NCI-H187 (cell line): ENCODE measurements at places on chromosomes 5 and 9.

DNA sequence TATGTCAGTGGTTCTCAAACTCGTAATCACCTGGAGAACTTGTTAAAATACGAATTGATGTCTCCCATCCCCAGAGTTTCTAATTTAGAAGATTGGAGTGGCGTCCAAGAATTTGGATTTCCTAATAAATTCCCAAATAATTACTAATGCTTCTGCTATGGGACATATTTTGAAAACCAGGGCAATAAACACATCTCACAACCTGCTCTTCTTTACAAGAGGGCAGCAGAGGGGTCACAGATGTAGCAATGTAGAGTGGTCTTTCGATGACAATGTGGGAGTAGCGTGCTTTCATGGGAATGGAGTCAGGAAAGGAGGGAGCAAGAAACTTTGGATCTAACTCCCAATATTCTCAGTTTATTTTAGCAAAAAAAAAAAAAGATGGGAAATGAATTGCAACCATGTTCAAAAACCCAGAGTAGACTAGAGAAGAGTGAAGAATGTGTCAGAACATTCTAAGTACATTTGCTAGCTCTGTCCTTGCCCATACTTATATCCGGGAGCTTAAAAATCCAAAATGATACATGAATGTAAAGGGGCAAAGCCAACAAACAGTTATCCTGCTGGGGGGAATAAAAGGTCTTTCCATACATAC, 33.8 kb upstream of the ALDH1A1 start:
- no peak for DNase-seq

DNA sequence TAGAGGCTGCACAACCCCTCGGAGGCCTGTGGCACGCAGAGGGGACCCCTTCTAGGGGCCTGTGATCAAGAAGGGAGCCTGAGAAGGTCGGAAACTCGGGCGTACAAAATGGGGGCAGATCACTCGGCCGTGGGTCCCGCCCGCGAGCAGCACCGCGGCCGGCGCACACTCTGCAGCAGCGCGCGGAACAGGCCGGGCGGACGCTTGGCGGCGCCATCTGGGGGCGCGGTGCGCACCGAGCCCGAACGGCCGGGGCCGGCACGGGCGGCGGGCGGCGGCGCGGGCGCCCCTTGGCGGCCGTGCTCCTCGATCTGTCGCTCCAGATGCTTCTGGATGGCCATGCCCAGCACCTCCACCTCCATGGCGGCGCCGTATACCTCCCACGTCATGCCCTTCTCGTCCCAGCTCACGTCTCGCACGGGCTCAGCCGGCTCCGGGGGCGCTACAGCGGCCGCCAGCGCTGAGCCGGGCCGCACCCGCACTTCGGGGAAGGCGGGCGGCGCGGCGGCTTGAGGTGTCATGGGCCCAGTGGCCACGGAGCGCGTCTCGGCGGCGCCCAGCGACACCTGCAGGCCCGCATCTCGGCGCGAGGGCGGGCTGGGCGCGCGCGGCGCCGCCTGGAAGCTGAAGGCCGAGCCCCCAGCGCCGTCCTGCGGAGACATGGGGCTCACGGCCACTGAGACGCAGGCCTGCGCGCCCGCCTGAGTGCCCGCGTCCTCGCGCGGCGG, 13.1 kb downstream of the GPRIN1 start:
- DNase-seq: no peak

DNA sequence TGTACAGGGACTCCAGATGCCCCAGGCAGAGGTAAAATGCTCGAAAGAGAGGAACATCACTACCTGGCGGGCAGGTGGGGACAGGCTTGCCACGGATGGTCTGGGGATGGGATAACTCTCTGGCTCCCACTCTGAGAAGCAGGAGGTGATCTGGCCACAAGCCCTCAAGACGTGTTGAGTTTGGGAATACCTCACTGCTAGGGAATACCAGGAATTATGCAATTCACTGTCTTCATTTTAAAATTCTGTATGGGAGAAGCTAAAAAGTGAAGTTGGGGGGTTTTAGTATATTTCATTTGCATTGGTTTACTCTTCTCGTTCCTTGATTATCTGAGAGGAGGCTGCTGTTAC, 510.4 kb downstream of the CCDC171 start:
- DNase-seq: no peak

- DNase-seq: peak; percentile 67
These were observed 271.9 kb upstream of the ADAMTS16 start for GRCh38 chr5:4868140-4868735.

- DNase-seq: no peak
These were observed 67.1 kb upstream of the HSPB3 start for GRCh38 chr5:54388409-54388808.

GRCh38 chr9:124855944-124856765, 2.9 kb downstream of the WDR38 start:
- no peak for DNase-seq

DNA sequence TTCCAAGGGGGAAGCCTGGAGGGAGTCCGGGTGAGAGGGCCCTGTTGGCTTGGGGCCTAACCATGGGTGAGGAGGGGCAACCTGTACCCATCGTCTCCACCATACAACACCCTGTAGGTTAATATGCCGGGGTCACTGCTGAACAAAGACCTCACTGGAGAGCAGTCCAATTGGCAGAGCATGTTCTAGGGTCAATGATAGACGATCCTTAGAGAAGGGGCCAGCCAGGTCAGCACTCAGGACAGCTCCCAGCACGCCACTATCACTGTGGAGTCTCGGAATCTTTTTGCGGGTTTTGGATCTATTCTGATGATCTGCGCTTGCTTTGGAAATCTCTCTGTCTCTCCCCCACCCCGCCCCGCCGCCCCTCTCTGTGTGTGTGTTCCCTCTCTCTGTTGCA, 218.4 kb upstream of the MVB12B start:
- no peak for DNase-seq

GRCh38 chr5:660491-661030, 32.6 kb downstream of the TPPP start:
- no peak for DNase-seq

DNA sequence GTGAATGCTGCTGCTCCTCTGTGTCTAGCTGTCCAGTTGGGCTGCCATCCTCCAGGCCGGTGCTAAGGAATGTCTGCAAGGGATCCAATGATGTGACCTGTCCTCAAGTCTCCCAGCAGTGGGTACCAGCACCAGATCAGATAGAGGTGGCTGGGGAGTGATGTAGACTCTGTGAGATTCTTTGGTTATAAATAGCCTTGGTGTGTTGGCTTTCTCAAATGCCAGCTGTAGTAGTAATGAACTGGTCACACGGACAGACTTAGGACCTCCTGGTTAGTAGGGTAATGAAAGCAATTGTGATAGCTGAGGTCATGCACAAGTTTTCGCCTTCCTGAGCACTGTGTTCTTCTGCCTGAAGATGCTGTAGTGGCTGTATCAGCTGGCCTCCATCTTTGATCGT, 29.9 kb upstream of the RANBP6 start:
- DNase-seq: no peak

GRCh38 chr5:120848883-120849282, 384.8 kb downstream of the PRR16 start:
- no peak for DNase-seq

- no peak for DNase-seq
These were observed 75.6 kb downstream of the USP20 start for GRCh38 chr9:129910628-129911567.

GRCh38 chr5:178507151-178507932, 82.9 kb downstream of the COL23A1 start:
- no peak for DNase-seq

DNA sequence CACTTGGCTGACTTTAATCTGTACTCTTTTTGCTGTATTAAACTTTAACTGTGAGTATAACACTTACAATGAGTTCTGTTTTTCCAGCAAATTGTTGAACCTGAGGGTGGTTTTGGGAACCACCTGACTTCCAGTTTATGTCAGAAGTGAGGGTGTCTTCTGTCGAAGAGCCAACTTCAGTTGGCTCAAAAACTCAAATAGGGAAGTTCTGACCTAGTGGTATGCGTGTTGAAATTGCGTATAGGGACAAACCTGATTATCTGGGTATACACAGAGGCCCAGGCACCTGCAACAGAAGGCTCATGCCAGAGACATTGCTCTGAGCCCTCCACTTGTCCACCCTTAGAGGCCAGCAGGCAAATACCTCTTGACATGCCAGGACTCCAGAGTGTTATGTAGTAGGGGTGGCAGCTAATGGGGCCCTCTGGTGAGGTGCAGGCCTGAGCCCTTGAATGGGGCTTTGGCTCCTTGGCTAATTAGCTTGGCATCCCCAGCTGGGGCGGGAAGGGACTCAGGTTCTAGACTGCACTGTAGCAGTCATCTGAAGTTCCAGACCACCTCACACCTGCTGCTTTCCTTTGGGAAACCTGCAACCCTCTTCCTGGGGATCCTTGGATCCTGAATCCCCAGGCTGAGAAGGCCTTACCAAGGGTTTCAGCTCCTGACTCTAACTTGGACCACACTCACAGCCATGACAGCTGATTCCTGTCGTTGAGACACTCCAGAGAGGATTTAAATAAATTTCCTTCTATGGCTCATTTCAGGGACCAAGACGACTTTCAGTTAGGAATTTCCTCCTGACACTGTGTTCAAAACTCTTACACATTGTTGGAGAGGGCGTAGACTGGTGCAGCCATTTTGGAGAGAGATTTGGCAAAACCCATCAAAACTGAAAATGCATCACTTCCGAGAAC, 189.6 kb downstream of the HSPA4 start:
- DNase-seq: no peak

DNA sequence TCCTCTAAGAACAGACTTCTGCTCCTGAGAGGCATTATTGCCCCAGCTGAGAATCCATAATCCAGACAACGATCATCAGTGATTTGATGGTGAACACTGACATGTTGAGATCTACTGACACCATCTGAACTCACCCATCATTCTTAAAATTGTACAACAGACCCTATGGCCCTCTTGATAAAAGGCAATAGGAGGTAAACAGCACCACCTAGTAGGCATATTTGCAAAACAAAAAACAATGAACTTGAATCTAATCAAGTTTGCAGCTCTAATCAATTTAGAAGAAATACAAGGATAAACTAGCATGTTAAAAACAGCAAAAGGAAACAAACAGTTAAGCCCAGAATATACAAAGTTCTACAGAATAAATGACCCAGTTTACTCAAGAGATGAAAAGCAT, 89.6 kb downstream of the SFXN1 start:
- no peak for DNase-seq

DNA sequence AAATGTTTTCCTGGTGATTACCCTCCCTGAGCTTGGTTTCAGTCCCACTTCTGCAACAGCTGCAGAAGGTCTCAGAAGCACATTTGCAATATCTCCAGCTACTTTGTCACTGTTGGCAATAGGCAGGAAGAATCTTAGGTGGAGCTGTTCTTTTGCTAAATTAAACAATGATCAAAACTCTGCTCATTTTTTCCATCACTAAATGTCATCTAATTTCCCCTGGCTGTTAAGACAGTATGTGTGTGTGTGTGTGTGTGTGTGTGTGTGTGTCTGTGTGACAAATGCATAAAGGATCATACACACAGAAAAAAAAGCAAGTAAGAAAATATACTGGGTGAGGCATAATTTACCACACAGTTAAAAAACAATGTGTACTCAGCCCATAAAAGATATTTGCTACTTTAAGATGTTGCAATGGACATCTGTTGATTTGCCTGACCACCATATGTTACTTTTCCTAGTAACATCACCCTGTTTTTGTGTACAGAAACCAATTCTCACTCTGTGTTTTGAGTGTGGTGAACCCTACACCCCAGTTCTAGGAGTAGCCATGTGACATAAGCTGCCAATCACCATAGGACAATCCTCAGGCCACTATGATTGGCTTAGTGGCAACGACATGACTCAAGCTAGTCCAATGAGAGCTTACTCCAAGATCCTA, 572.6 kb upstream of the CLINT1 start:
- DNase-seq: no peak

GRCh38 chr5:98771382-98772109, 1.9 kb upstream of the RGMB start:
- peak; percentile 69 for DNase-seq

DNA sequence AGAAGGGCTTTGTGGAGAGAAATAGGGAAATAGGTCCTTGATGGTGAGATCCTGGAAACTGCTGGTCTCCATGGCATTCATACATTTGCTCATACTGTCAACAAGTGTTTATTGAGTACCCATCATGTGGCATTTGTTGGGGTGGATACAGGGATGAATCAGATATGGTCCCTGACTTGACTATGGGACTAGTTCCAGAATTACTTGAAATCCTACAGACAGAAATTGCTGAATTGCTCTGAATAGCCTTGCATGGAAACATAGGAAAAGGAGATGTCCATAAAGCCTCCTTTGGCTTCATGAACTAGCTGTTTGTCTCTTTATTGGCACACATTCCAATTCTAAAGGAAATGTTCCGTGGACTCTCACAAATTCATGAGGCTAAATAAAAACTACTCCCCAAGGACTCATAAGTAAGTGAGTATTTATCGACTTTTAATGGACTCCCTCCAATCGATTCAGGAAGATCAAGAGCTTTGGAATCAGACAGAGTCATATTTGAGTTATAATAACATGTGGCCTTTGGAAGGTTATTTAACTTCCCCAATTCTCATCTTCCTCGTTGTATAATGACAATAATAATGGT, 122.4 kb upstream of the C6 start:
- no peak for DNase-seq

DNA sequence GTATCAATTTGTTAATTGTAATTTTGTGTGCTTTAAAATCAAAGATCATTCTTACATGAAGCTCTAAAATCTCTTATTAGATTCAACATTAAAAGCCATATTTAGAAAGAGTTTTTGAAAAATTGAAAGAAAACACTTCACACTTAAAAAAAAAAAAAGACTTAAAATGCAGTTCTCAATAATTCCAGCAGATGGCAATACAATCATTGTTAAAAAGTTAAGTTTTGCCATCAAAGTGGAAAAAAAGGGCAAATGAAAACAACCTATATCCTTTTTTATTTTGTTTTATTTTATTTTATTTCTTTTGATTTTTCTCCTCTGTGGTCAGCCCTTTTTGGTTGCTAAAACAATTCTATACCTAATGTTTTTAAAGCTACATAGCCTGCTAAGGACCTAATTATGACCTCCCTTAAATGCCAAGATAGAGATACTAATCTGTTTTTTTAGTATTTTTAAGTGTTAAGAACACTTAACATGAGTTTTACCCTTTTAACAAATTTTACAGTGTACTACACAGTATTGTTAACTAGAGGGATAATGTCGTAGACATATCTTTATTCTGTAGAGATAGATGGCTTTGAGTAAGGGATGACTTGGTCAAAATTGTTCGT, 154.2 kb upstream of the DAB2 start:
- DNase-seq: no peak

DNA sequence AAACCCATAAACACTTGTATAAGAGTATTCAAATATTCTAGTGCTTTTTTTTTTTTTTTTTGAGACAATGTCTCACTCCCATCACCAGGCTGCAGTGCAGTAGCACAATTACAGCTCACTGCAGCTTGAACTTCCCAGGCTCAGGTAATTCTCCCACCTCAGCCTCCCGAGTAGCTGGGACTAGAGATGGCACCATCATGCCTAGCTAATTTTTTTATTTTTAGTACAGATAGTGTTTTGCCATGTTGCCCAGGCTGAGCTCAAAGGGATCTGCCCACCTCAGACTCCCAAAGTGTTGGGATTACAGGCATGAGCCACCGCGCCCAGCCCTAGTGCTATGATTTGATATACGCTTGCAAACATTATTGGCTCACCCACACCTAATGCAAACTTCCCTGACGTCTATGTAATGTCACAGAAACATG, 11.8 kb downstream of the IL6ST start:
- no peak for DNase-seq

- no peak for DNase-seq
These were observed 167.5 kb downstream of the HSPA4 start for GRCh38 chr5:133219296-133219695.

- DNase-seq: no peak
These were observed 412.1 kb downstream of the KDM4C start for GRCh38 chr9:7169717-7170389.
